Suppressor macrophage treated with lipopolysaccharide for 1 hour (primary cell): ENCODE measurements at places on chromosomes 1 and 21.

DNA sequence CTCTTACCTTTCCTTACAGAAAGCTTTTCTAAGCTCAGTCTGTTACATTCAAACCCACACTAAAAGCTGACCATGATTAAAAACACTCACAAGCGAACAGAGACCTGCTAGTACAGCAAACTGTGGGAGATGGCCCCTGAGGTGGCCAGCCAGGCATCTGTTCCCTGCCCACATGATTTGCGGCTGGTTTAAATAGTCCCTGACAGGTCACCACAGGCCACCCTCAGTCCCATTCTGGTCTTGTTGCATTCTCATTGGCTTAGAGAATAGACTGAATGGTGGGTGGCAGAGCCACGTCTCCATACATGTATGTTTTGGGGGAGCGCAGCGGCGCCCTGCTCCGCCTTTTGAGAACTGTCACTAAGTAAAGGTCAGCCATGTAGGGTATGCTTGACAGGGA, 2.3 kb upstream of the ACTA1 start:
- no peak for DNase-seq

- no peak for DNase-seq
Observed at GRCh38 chr1:16178596-16179497, 23.0 kb upstream of the EPHA2 start.

- DNase-seq = no peak
Observed at GRCh38 chr1:154154534-154155191, at the start of gene NUP210L. Gene NUP210L, minus strand, starts transcription at chr1:154155073.

GRCh38 chr1:27044613-27045151, 32.0 kb upstream of the TENT5B start:
- peak; percentile 91 for DNase-seq

GRCh38 chr21:16900685-16901084, 612.2 kb upstream of the CXADR start:
- no peak for DNase-seq

DNA sequence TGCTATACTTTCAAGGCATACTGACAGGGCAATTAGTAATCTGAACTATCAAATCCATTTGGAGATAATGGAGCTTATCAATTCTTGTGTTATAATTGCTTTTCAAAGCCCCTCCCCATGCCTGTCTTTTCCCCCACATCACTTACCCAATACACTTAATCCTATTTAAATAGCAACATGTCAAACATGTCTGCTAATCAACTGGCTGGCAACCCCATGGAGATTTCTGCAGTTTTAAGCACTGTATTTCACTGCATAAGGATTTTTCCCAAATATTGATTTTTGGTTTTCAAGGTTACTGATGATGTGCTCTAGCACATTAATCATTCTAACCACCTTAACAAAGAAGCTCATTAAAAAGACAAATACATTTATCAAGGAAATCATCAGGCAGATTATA, 800.3 kb downstream of the PLA2G4A start:
- no peak for DNase-seq

DNA sequence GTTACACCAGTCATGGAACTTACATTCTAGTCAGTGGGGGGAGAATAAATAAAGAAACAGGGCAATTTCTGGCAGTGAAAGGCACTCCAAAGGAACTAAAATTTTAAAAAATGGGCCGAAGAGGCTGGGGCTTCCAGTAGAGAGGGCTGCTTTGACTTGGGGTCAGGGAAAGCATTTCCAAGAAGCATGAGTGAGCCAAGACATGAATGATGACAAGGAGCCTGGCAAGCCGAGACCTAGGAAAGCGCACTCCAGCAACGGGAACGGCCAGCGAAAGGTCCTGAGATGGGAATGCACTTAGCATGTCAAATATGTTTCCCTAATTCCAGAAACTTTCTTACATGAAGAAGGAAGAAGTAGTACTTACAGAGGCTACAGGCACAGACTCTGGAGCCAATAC, 95.4 kb upstream of the NGF start:
- no peak for DNase-seq

GRCh38 chr1:2088458-2088857, 38.2 kb downstream of the PRKCZ start:
- DNase-seq = no peak

GRCh38 chr1:151508833-151509232, 2.4 kb upstream of the CGN start:
- no peak for DNase-seq

- no peak for DNase-seq
Observed at GRCh38 chr1:53945183-53945432, 391 bp downstream of the IFT25 start.

DNA sequence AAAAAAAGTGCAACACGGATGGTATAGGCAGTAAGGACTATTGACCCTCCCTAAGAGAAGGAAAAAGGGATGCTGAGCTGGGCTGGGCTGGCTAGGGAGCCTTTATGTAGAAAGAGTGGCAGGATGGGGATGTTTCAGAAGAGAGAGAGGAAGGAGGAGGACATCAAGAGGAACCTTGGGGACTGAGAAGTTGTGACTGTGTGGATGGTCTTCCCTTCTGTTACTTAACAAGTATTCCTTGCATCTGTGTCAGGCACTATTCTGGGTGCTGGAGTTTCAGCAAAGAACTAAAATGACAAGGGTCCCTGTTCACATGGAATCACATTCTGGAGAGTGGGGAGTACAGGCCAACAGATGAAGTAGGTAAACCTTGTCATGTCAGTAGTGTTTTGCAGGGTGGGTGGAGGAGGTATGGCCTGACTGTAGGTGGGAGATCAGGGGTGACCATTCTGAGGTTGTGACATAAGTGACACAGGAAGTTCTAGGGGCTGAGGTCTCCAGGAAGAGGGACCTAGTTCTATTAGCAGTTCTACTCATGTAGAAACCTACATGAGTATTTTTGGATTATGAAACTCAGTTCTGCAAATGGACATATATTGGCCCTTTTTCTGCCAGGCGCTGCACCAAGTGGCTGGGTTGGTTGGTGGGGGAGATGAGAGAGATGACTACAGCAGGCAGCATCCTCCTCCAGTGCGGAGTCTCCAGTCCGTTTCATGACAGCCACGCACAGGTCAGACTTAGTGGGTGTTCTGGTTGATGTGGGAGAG, 53.8 kb downstream of the PRDM2 start:
- DNase-seq = peak; percentile 42

DNA sequence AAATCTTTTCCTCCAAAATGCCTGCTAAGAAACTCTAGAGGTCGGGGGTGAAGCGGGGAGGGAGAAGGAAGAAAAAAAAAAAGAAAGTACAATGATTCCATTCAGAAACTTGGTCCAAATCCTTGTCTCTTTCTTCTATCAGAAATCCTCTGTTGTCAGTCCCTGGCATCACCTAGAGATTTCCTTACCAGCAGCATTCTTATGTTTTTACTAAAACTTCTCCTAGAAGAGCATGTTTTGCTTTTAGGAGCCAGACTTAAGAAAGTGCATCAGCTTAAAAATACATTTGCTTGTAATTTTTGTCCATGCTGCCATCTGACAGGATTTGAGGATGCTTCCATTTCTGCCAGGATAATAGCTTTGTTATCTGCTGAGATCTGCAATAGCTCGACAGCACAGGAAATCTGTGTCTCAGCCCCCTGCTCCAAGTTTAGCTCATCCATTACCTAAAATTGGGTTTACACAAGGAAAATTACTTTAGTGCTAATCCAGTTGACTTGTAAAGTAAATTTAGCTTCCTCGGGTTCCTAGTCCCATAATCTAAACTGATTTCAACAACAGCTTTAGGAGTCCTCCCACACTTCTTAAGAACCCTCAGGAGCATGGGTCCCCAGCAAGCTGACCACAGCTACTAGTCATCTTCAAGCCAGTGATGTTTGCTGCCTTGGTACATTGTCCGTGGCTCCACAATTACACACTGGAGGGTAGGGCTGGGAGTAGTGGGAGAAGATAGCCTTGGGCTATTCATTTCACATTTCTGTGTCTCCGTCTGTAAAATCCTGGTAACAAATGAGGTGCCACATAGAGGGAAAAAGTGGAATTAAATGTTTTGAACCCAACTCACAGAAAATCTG, 92.3 kb upstream of the UBE2U start:
- no peak for DNase-seq

GRCh38 chr21:34987501-34988072, 61.5 kb downstream of the RUNX1 start:
- DNase-seq = no peak

GRCh38 chr1:35564037-35564883, 6.7 kb downstream of the NCDN start:
- peak; percentile 88 for DNase-seq

DNA sequence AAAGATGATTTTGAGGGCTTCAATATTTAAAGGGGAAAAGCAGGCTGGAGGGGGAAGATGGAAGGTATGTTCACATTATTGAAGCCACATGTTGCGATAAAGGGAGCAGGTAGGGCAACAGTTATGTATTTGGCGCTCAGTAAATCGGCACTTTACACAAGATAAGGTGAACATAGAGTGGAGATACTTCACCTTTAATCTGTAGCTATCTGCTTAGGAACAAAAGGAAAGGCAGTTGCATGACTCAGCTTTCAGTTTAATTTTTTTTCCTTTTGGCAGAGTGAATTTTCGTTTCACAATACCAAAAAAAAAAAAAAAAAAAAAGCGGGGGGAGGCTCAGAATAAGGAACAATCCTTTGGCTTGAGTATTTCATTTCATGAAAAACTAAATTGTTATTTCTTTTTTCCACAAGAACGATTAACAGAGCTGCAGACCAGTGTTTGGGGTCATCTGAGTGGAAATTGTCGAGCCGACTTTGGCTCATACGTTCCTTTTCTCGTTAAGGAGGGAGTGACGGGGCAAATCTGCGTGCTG, 1.1 kb upstream of the COQ8A start:
- peak; percentile 62 for DNase-seq

DNA sequence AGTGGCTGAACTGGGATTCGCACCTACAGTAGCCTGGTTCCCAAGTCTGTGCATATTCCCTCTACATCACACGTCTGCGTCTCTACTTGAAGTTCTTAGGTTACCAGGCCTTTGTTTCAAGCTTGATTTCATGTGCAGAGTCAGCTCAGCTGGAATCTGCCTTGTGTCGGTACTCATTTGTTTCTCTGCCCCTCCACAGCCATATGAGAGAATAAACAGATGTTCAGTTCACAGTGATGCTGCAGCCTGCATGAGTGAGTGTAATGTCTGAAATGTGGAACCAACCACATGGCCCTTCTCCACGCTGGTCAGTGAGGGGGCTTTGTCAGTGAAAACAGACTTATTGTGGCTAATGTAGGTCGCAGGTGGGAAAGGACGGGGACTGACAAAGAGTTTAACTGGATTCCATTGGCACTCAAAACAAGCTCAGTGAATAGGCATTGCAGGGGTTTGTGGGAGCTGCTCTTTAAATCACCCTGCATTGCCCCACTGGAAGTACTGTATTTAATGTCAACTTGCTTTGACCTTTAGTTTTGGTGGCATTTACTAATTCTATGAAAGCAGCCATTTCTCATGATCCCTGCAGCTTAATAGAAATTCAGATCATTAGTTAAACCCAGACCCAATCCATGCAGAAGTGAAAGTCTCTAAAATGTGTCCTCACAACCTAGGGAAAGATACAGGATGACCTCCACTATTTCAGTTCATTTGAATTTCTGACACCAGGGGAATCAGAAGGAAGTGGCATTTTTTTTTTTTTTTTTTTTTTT, 136.4 kb upstream of the FAM78B start:
- DNase-seq = no peak

GRCh38 chr1:210259561-210259960, 27.0 kb downstream of the SERTAD4 start:
- DNase-seq = no peak

DNA sequence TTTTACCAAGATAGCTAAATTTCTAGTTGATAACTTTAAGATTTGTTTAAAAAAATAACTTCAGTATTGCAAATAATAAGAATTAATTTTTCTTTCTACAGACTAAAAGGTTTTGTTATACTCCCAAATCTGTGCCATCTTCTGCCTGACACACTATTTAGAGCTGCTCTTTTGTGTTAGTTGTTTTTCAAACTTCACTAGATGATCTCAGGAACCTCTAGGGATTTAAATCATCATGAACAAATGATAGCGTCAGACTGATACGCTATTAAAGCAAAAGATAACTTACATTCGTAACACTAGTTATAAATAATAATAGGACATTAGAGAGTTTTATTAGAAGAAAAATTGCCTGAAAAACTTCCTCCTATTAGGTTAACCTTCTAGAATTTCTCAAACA, 243.1 kb upstream of the CXADR start:
- DNase-seq = no peak

GRCh38 chr1:110718452-110718851, 43.7 kb upstream of the KCNA3 start:
- no peak for DNase-seq

DNA sequence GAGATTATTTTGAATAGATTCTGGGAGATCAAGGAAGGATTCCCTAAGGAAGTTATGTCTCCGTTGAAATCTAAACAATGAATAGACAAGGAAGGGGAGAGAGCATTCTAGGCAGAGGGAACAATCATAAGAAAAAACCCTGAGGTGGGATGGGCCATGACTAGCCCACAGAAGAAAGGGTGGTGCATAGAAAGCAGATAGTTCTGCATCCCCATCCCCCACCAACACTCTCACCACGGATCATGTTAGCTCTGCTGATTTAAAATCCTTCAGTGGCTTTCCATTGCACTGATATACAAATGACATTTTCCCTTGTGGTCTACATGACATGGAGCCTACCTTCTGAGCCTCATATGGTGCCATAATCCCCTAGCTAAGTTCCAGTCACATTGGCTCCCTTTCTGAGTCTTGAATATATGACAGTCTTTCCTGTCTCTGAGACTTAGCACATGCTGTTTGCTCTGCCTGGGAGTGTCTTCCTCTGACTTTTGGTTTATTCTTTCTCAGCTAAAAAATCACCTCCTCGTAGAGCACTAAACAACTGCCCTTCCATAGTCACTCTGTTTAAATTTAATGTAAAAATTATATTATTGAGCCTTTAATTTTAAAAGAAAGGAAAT, 15.2 kb downstream of the SCMH1 start:
- no peak for DNase-seq

GRCh38 chr1:63024132-63024531, 240.2 kb downstream of the ATG4C start:
- no peak for DNase-seq

GRCh38 chr1:76463849-76464248, 389.3 kb downstream of the ST6GALNAC3 start:
- DNase-seq = no peak

- DNase-seq = no peak
Observed at GRCh38 chr1:32758795-32759430, 56.3 kb upstream of the SYNC start.

GRCh38 chr1:190323530-190323929, 154.1 kb downstream of the BRINP3 start:
- no peak for DNase-seq

DNA sequence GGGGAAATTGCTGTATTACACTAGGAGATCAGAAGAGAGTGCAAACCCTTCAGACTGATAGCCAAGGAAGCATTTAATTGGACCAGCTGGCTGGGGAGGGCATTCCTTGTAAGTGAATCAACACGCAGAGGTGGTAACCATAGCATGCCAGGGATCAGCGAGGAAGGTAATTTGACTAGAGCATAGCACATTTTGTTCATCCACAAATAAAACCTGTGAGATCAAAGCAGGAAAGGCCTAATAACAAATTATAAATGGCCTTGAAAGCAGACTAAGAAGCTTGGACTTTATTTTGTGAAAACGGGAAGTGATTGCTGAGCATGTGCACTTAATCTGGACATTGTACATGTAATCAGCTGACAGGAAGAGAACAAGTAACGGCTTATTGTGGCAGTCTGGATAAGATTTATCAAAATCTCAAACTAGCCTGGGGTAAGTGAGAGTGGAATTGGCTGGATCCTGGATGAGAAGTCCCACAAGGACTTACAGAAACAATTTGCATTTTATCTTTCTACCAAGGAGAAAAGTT, 11.7 kb upstream of the CD55 start:
- DNase-seq = peak; percentile 74
